ENCODE measurements at places on chromosomes 13 and 19. TPM values are rescaled to one million over a fixed set of nuclear protein-coding genes. Genes with fewer than 3 reads are reported as not detected.

Gene PLEKHF1
- 7.1 TPM for polyA plus RNA-seq

Gene KLK8
- 1.3 TPM for polyA plus RNA-seq

Gene PSG7
- polyA plus RNA-seq = not detected

Gene FUT2
- 0.28 TPM for polyA plus RNA-seq

Gene PODNL1
- not detected for polyA plus RNA-seq

Gene ZNF709
- 2.2 TPM for polyA plus RNA-seq

Gene KCNN1
- polyA plus RNA-seq = 0.37 TPM

Gene TUBA3C
- not detected for polyA plus RNA-seq

Gene PSG1
- not detected for polyA plus RNA-seq

Gene FGF22
- 0.71 TPM for polyA plus RNA-seq

DNA sequence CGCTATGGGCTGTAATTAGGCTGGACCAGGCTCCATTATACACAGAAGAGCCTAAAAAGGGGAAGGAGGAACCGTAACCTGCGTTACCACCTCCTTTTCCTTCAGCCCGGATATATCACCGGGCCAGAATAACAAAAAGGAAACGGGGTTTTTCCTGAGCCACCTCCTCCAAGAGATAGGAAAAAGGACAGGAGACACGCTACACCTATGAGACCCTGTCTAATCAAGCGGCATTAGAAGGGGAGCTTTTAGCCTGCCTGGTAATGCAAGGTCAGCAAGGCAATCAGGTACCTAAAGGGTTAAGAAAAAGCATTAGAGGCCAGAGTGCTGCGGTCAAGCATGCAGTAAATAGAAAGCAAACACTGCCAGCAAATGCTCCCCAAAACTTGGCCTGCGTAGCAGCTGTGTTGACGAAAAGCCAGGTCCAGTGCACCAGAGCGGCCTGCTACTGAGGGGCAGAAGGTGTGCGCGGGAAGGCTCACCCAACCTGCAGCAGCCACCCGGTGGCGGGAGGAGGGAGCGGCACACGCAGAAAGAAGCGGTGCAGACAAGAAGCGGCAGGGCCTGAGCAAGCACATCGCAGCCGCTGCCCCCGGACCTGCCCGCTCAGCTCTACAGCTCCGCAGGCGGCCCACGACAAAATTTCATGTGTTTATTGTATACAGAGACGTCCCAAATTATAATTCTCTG lies 1466.1 kb downstream of the UQCRFS1 start:
- H3K4me1 ChIP-seq = no peaks in the 10 kb centered on the region
- no peak overlapping the region for H3K4me3 ChIP-seq
- H3K36me3 ChIP-seq = no peaks in the 10 kb centered on the region
- H3K27ac ChIP-seq = no peak overlapping the region

GRCh38 chr13:28049215-28049614 lies 51.2 kb downstream of the FLT3 start:
- H3K27me3 ChIP-seq = no peaks in the 10 kb centered on the region
- no peak overlapping the region for H3K27ac ChIP-seq
- H3K36me3 ChIP-seq = no peaks in the 10 kb centered on the region
- peak; percentile 17 for DNase-seq
- H3K4me3 ChIP-seq = no peak overlapping the region
- H3K4me1 ChIP-seq = no peaks in the 10 kb centered on the region

DNA sequence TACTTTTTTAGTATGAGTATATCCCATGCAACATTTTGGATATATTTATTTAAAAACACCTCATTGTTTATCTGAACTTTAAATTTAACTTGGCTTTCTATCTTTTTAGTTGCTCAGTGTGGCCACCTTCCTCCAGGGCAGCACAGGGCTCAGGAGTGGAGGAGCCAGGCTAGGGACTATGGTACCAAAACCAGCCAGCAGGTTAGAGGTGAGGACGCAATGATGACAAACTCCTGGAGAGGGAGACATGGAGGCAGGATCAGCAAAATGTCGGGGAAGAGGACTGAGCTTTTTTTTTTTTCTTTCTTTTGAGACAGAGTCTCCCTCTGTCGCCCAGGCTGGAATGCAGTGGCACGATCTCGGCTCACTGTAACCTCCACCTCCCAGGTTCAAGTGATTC lies 29.6 kb upstream of the CALM3 start:
- H3K27me3 ChIP-seq = no peaks in the 10 kb centered on the region
- H3K4me3 ChIP-seq = no peak overlapping the region
- no peaks in the 10 kb centered on the region for H3K36me3 ChIP-seq
- H3K4me1 ChIP-seq = no peaks in the 10 kb centered on the region

- H3K27ac ChIP-seq = peak overlapping the region; percentile 63
- no peaks in the 10 kb centered on the region for H3K4me1 ChIP-seq
- no peak for DNase-seq
- no peaks in the 10 kb centered on the region for H3K36me3 ChIP-seq
- no peaks in the 10 kb centered on the region for H3K27me3 ChIP-seq
Measured at GRCh38 chr19:49165111-49165750, 7.6 kb downstream of the TRPM4 start.

GRCh38 chr13:66691149-66691548 lies 539.0 kb downstream of the PCDH9 start:
- H3K27me3 ChIP-seq = no peaks in the 10 kb centered on the region
- no peaks in the 10 kb centered on the region for H3K4me1 ChIP-seq
- H3K36me3 ChIP-seq = no peaks in the 10 kb centered on the region
- DNase-seq = no peak

- no peak for DNase-seq
- H3K36me3 ChIP-seq = no peaks in the 10 kb centered on the region
- no peaks in the 10 kb centered on the region for H3K4me1 ChIP-seq
- no peak overlapping the region for H3K27ac ChIP-seq
Measured at GRCh38 chr13:96540670-96541069, 450.8 kb downstream of the HS6ST3 start.

- no peak overlapping the region for H3K27ac ChIP-seq
Measured at GRCh38 chr13:66657165-66657881, 572.8 kb downstream of the PCDH9 start.

DNA sequence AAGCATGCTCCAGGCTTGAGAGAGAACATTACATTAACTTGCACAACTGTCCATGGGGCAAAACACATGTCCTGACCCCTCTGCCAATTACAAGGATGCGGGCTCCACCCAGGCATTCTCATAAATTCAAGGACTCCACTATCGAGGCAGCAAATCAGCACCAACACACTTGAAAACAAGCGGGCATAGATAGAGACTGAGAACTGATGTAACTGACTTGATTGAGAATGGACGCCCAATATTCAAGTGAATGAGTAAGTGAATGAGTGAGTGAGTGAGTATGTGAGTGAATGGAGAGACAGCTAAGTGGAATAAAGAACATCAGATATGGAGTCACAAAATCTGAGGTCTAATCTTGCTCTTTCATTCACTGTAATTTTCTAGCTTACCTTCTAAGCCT lies 75.0 kb upstream of the VSTM2B start:
- no peak for DNase-seq
- no peaks in the 10 kb centered on the region for H3K36me3 ChIP-seq
- no peaks in the 10 kb centered on the region for H3K27me3 ChIP-seq
- no peak overlapping the region for H3K4me3 ChIP-seq
- no peak overlapping the region for H3K27ac ChIP-seq
- no peaks in the 10 kb centered on the region for H3K4me1 ChIP-seq

DNA sequence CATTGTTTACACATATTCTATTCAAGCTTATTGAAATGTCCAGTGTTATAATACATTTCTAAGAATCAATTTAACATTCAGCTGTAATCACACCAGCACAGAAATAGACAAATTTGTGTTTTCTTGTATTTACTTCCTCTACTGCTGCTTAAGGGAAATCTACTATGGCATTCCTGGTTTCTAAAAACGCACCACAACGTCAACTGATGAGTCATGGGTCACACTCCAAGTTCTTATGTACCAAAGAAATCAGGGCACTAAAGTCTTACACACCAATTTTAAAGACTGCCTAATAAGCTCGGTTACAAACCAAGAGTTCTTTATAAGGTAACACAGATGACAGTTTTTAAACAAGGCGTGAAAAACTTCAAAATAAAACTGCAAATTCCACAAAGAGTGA lies 13.2 kb downstream of the LNX2 start:
- H3K4me3 ChIP-seq = no peak overlapping the region
- no peak for DNase-seq
- H3K36me3 ChIP-seq = no peaks in the 10 kb centered on the region
- no peak overlapping the region for H3K27ac ChIP-seq
- no peaks in the 10 kb centered on the region for H3K4me1 ChIP-seq
- H3K27me3 ChIP-seq = no peaks in the 10 kb centered on the region

- H3K27ac ChIP-seq = no peak overlapping the region
- H3K4me3 ChIP-seq = no peak overlapping the region
- H3K27me3 ChIP-seq = no peaks in the 10 kb centered on the region
- peaks cover 6% of the 10 kb centered on the region for H3K4me1 ChIP-seq
Measured at GRCh38 chr13:79723519-79724024, 242.6 kb downstream of the NDFIP2 start.

GRCh38 chr13:30963791-30964190 lies 31.3 kb downstream of the TEX26 start:
- H3K27ac ChIP-seq = no peak overlapping the region
- no peaks in the 10 kb centered on the region for H3K36me3 ChIP-seq
- peak; percentile 69 for DNase-seq
- no peaks in the 10 kb centered on the region for H3K27me3 ChIP-seq
- H3K4me1 ChIP-seq = no peaks in the 10 kb centered on the region
- H3K4me3 ChIP-seq = no peak overlapping the region

DNA sequence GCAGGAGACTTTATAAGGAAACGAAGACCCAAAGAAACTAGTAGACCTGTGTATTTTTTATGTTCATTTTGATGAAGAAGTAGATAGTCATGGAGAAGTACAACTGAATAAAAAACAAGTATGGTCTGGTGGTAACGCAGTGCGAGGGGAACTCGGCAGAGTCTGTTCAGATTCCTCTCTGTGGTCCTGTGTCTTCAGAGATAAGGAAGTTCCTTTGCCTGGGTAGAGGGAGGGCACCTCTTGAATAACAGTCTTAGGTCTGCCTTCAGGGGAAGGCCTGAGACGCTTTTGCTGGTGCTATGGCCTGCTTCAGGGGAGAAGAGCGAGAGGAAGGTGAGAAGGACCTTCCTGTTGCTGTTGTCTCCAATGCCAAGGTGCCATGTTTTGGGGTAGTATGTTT lies 25.9 kb upstream of the SLC46A3 start:
- no peak overlapping the region for H3K27ac ChIP-seq
- no peak for DNase-seq
- H3K27me3 ChIP-seq = no peaks in the 10 kb centered on the region

GRCh38 chr13:112531263-112531794 lies 56.6 kb downstream of the TUBGCP3 start:
- no peak overlapping the region for H3K27ac ChIP-seq
- no peak for DNase-seq
- H3K4me3 ChIP-seq = no peak overlapping the region
- no peaks in the 10 kb centered on the region for H3K27me3 ChIP-seq

- DNase-seq = no peak
- no peaks in the 10 kb centered on the region for H3K27me3 ChIP-seq
- H3K4me1 ChIP-seq = no peaks in the 10 kb centered on the region
- H3K27ac ChIP-seq = no peak overlapping the region
- H3K4me3 ChIP-seq = no peak overlapping the region
Measured at GRCh38 chr13:39712626-39713025, 57.2 kb downstream of the COG6 start.

- no peaks in the 10 kb centered on the region for H3K36me3 ChIP-seq
- no peaks in the 10 kb centered on the region for H3K4me1 ChIP-seq
- no peak overlapping the region for H3K27ac ChIP-seq
Measured at GRCh38 chr13:62643007-62643483, 1227.4 kb upstream of the PCDH20 start.

- H3K27me3 ChIP-seq = no peaks in the 10 kb centered on the region
- H3K4me3 ChIP-seq = no peak overlapping the region
- peaks cover 2% of the 10 kb centered on the region for H3K36me3 ChIP-seq
- H3K27ac ChIP-seq = peak overlapping the region; percentile 62
- DNase-seq = peak; percentile 64
Measured at GRCh38 chr13:23679220-23679619, 109.0 kb downstream of the TNFRSF19 start.

GRCh38 chr13:98188544-98189166 lies 11.6 kb upstream of the RNF113B start:
- H3K4me3 ChIP-seq = no peak overlapping the region
- no peaks in the 10 kb centered on the region for H3K27me3 ChIP-seq
- no peaks in the 10 kb centered on the region for H3K36me3 ChIP-seq
- DNase-seq = no peak
- peak overlapping the region; percentile 70 for H3K27ac ChIP-seq

DNA sequence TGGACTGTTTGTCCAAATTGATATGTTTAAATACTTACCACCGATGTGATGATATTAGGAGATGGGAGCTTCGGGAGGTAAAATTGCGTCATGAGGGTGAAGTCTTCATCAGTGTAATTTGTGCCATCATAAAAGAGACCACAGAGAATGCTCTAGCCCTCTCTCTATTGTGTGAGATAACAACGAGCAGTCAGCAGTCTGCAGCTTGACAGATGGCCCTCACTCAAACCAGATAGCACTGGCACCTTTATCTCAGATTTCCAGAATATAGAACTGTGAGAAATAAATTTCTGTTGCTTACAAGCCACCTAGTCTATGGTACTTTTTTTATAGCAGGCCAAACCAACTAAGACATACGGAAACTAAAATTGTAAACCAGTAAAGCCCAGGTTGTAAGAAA lies 1718.9 kb upstream of the MIR17HG start:
- H3K4me1 ChIP-seq = no peaks in the 10 kb centered on the region
- H3K27me3 ChIP-seq = no peaks in the 10 kb centered on the region
- H3K27ac ChIP-seq = no peak overlapping the region

GRCh38 chr13:105918842-105919741 lies 616.4 kb downstream of the EFNB2 start:
- H3K4me1 ChIP-seq = no peaks in the 10 kb centered on the region
- no peaks in the 10 kb centered on the region for H3K27me3 ChIP-seq
- DNase-seq = no peak
- H3K36me3 ChIP-seq = no peaks in the 10 kb centered on the region

DNA sequence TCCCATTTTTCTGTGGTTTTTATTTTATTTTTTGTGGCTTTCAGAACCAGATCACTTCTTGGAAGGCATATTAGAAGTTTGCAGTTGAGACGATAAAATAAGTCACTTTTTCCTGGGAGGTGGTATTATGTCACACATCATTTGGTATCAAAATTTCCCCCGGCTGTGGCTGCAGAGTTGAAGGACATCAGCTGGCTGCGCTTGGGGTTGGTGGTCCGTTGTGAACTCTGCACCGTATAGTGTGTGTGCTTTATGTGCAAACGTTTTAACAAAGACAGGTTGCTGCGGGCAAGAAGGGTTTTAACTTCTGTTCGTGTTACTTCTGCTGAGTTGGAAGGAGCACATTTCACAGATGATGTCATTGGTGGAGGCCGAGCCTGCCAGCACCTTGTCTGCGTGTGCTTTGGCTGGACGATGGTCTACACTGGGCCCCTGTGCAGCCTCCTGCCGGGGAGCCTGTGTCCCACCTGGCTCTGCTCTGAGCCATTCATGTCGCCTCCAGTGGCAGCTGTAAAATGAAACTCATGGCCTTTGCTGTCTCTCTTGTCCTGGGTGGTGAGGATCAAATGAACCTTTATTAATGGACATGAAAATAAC lies 9.6 kb downstream of the ATP11A start:
- no peaks in the 10 kb centered on the region for H3K27me3 ChIP-seq
- H3K36me3 ChIP-seq = no peaks in the 10 kb centered on the region
- H3K4me3 ChIP-seq = no peak overlapping the region
- H3K27ac ChIP-seq = peak overlapping the region; percentile 27
- DNase-seq = peak; percentile 28
- peaks cover 14% of the 10 kb centered on the region for H3K4me1 ChIP-seq

- DNase-seq = no peak
- H3K4me1 ChIP-seq = no peaks in the 10 kb centered on the region
- H3K27me3 ChIP-seq = no peaks in the 10 kb centered on the region
- no peak overlapping the region for H3K27ac ChIP-seq
Measured at GRCh38 chr19:58166708-58167280, 16.1 kb upstream of the ZNF274 start.

Measured in kidney (tissue), 22 donors.